Frontal cortex (tissue), 4 donors: ENCODE measurements at places on chromosomes 2 and 18. TPM values are rescaled to one million over a fixed set of nuclear protein-coding genes. Genes with fewer than 3 reads are reported as not detected.

The UGT1A4 gene
- total RNA-seq = not detected

The CHMP3 gene
- 44.4 TPM for total RNA-seq

The PFN4 gene
- total RNA-seq = not detected

- DNase-seq = no peak
Measured at GRCh38 chr2:31125918-31126695, 12.1 kb downstream of the GALNT14 start.

GRCh38 chr18:34194239-34194638, 30.5 kb downstream of the NOL4 start:
- no peak for DNase-seq

- DNase-seq = no peak
Measured at GRCh38 chr18:36772241-36772723, 56.5 kb downstream of the TPGS2 start.
